ENCODE measurements at places on chromosomes 5 and 9. TPM values are rescaled to one million over a fixed set of nuclear protein-coding genes. Genes with fewer than 3 reads are reported as not detected.

PHF24 gene
- 0.02 TPM for polyA plus RNA-seq

DNA sequence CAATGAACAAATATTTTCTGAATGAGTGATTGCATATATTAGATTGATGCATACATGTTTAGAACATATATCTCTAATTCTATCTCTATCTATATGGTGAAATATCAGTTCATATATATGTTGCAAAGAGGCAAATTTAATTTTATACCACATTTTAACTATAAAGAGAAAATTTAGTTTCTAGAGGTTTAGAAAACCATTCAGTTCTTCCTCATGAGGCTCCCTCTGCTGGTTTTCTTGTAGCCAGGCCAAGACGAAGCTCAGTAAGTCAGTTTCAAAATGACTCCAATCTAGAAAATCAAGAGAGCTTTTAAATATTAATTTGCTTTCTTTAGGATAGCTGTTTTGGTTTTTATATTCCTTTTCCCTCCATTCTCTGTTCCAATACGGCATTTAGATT lies 312.1 kb downstream of the TMEM232 start:
- DNase-seq = no peak

DNA sequence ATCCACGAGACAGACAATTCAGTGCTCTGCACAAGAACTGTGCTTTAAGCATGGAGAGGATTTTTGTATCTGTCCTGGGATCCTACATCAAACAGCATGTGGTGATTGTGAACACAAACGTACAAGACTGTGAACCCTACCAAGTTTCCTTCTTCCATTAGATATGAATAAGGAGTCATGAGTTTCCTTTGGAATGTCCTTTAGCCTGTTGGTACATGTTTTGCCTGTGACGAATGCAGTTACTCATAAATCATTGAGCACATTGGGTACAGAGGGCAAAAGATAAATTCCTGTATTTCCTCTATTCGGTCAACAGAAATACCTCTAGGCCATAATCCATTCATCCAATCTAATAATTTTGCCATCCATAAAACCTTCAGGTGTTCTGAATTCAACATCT lies 61.5 kb downstream of the FXN start:
- DNase-seq = no peak

GRCh38 chr5:14890846-14891245 lies 19.3 kb upstream of the ANKH start:
- DNase-seq = no peak

CTSV gene
- 0.32 TPM for polyA plus RNA-seq

DNA sequence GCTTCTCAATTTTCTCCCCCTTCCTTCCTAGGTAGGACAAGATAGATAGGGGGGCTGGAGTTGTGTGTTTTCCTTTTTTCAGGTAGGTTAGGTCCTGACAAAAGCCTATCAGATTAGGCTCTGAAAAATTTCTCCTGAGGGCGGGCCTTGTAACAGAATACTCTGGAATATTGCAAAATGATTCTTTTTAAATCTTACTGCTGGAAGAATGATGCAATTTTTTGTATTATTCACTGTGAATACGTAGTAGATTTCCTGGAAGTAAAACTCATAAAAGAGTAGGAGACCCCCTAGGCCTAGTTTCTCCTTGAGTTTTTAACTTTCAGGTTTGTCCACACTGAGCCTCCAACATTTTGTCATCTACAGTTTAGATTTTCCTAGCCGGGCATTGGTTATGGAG lies 1701.8 kb downstream of the EFNA5 start:
- no peak for DNase-seq

ELAVL2 gene
- polyA plus RNA-seq = 0.28 TPM

SPINK4 gene
- polyA plus RNA-seq = not detected

DNA sequence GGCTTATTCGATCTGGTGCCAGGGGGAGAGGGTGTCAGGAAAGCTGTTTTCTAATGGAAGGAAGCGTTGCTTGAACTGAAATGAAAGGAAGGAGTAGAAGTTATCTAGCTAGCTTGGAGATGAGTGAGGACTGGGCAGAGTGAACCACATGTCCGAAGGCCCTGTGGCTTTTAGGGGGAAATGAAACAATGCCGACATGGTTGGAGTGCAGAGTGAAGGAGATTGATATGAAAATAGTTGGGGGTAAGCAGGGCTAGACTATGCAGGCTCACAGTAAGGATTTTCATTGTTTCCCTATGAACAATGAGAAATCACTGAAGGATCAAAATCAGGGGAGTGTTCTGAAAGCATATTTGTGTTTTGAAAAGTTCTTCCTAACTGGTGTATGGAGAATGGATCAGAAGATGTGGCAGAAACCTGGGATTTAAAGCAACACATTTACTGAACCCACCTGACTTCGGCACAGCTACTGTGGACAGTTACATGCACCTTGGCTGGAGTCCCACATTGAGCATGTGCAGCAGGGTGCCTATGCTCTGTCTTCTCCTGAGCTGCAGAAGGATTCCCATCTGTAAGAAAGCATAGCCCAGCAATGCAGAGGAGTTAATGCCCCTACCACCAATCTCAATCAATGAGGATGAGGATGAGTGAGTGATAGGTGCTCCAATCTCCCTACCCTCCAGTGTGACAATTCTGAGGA lies 144.4 kb upstream of the TBCA start:
- DNase-seq = no peak

- no peak for DNase-seq
Observed at GRCh38 chr5:140402258-140403074, 833 bp downstream of the ANKHD1 start.
